Tibial nerve (tissue), 4 donors: ENCODE measurements at places on chromosomes 7 and 10. TPM values are rescaled to one million over a fixed set of nuclear protein-coding genes. Genes with fewer than 3 reads are reported as not detected.
A peak's percentile ranks its signal among the peaks of the same experiment; 100 is the strongest.

TAS2R5 gene
- 1.8 TPM for total RNA-seq

COMMD3 gene
- 28.0 TPM for total RNA-seq

GPR85 gene
- not detected for total RNA-seq

DNA sequence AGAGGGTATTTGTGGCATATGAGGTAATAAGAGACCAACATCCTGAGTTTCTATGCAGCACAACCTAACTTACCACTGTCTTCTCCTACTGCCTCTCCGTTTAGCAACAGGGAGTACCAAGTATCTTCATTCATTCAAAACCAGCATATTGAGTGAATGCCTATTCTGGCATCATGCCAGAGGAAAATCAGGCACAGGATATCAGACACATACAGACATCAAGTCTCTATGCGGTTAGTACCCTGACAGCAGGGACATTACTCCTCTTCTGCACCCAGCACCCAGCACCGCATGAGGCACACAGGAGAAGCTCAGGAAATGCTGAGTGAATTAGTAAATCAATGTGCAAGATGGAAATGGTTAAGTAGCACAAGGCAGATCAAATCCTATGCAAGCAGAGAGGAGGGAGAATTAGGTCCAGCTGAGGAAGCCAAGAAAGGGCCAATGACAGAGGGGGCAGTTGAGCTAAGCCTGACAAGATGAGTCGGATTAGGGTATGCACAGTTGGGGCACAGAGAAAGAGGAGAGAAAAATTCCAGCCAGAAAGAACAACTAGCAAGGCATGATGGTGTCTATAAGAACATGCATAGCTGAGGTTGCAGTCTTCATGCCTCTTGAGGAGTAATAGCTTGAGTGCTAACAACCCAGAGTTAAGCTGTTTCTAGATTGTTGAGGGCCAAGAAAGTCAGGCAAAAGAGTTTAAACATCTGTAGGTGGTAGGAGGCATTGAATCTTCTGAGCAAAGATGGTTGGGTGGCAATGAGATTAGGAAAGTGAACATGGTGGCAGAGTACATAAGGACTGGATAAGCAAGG is 146.0 kb downstream of the PLXNA4 start:
- no peak for DNase-seq

C10orf71 gene
- 0.22 TPM for total RNA-seq

DNA sequence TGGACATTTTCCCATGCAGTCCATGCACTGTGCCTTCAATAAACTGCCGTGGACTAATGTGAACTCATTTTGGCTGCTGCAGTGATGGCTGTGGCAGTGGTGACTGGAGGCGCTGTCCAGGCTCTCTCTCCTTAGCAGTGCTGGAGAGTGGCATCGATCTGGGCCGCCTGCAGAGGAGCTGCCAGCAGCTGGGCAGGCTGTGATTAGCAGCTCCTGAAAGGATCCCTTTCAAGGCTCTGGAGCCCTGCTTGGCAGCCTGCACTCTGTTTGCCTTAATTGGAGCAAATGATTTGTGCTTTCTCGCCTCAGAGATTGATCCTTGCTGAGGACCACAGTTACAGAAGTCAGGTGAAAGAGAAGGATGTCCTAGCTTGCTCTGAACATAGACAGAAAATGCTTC is 130.1 kb upstream of the VWC2 start:
- DNase-seq = no peak

GRCh38 chr10:63494951-63495350 is 26.2 kb upstream of the REEP3 start:
- no peak for DNase-seq

BMPER gene
- 12.5 TPM for total RNA-seq

GRCh38 chr7:67251986-67252558 is 255.4 kb downstream of the TYW1 start:
- DNase-seq = no peak

- DNase-seq = no peak
Observed at GRCh38 chr10:119025336-119025735, 4.2 kb upstream of the NANOS1 start.

DNA sequence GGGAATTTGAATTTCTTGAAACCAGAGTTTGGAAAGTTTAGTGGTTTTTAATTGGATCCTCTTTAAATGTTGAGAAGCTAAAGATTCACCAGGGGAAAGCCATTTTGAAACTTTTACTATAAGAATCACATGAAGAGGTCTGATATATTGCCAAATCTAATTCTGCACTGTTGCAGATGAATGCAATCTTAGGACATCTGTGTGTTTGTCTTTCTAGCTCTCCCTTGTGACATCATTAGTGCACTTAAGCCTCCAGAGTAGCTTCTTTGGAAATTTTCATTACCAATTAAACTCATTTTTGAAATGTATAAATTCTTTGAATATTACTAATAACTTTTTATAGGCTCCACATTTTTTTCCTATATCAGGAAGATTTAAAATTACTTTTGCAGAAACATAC is 160.2 kb downstream of the BICC1 start:
- no peak for DNase-seq

DNA sequence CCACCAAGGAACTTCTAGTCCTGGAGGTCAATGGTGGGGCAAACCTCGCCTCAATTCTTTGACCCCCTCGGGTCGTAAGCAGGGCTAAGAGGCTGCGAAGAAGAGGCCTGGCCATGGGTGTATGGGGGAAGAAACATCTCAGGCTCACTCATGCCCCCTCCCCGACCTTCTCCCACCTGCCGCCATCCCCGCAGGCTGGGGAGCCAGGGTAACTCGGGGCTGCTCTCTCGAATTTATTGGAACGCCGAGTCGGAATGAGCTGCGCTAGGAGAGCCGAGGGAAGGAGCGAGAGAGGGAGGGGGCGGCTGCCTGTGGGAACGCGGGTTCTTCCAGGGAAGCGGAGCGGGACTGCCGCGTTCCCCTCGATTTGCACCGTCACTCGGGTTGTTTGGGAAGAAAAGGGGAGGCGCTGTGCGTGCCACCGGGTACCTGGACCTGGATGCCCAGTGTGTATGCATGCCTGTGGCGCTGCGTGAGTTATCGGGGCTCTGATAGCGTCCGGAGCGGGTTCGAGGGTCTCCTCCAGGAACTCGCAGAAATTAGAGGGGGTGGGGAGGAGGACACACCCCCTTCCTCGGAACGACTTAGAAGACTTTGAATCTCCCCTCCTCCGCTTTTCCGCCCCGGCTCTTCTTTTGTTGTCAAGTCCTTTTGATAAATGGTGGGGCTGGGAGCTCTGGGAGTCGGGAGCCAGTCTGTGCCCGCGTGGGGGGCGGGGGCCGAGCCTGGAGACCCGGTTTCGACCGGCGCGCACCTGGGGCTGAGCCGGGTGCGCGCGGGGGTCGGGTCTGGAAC is 1.8 kb upstream of the ZNF503 start:
- peak; percentile 14 for DNase-seq
